COLO829 (cell line): ENCODE measurements at places on chromosomes 1 and 21.

GRCh38 chr1:116942344-116942743 is 32.6 kb downstream of the PTGFRN start:
- DNase-seq, result no peak

- no peak for DNase-seq
Observed at GRCh38 chr1:184620469-184620868, 134.2 kb downstream of the EDEM3 start.

DNA sequence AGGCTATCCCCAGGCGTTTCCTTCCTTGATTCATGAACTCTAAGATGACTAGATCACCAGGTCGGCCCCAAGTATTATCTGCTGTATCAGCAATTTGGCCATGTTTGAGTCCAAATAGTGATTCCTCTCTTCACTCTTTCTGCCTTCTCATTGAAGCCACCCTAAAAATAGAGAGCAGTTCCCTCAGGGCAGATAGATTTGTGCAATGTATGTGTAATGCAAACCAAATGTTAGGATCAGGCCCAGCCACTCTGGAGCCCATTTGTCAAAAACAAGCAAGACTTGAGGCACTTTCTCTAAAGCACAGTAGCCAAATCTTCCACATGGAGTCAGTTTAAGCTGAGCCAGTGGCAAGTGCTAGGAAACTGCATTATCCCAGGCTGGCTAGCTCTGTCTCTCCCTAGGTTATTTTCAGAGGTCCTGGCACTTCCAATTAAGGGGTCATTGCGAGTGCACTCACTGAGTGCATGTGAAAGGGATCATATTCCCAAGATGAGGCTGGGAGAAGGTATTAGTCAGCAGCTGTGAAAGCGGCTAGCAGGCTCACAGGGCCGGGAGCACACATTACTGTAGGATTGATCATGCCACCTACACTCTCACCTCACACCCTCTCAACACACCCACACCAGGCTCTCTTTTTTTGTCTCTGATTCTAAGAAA is 97.9 kb upstream of the RAB3GAP2 start:
- peak; percentile 53 for DNase-seq

GRCh38 chr1:67261680-67262079 is 46.0 kb upstream of the IL12RB2 start:
- no peak for DNase-seq

- no peak for DNase-seq
Observed at GRCh38 chr1:92563457-92564216, 76.9 kb upstream of the GFI1 start.

DNA sequence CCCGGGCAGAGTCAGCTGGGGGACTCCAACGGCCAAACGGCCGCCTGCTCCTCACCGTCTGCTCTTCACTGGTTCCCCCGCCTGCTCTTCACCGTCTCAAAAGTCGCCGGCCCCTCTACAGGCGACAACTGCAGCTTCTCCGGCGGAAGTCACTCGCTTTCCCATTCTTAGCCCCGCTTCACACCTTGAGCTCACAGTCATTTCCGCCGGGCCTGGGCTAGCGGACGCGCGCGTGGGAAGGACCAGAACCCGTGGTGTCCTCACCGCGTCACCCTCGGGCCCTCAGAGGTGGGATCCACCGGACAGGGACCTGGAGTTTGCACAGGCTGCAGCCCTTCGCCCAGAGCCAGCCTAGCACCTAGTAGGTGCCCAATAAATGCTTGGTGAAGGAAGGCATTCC is 27.9 kb upstream of the HJV start:
- DNase-seq, result no peak
